ENCODE measurements at places on chromosomes 5 and 9.

DNA sequence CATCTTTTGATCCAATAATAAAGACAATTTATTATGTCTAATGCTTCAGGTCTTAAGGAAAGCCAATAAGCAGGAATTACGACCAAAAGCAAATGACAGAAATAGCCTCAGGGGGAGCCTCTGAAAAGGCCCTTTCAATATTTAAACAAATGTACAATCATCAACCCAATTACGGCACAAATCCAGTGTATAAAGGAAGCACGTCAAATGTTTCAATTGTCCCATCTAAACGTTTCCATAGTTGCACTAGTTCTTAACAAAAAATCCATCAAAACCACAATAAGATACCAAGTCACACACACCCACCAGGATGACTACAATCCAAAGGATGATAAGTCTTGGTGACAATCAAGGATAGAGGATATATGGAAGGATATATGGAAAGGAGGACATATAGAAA is 41.9 kb downstream of the PSMB7 start:
- DNase-seq = no peak

DNA sequence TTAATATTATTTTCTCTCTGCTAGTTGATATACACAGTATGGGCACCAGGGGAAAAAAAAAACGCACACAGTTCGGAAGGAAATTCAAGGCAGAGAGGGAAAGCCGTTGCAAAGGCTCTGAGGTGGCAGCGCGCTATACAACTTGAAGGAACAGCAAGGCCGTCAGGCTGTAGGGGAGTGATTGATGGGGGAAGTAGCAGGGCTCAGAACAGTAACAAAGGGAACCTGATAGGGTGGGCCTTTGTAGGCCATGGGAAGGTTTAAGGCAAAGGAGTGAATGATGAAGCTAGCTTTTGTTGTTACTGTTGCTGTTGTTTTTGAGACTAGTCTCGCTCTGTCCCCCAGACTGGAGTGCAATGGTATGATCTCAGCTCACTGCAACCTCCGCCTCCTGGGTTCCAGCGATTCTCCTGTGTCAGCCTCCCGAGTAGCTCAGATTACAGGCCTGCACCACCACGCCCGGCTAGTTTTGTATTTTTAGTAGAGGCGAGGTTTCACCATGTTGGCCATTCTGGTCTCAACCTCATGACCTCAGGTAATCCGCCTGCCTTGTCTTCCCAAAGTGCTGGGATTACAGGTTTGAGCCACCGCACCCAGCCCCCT is 27.0 kb downstream of the AQP7 start:
- DNase-seq = no peak

DNA sequence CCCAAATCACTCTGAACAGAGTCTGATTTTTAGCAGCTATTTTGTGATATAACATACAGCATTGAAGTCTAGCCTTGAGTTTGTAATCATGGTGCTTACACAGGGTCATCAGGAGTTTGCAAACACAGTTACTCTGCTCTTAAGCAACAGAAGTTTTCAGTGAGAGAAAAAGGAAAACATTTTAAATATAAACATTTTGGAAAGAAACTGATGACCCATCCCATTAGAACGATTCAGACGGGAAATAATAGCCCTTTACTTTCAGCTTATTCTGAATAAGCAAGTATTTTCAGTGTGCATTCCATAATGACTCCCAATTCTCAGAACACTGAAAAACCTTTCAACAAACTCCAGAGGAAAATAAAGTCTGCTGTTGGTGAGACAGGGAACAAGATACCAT is 46.7 kb upstream of the TMC1 start:
- DNase-seq = no peak

- no peak for DNase-seq
Measured at GRCh38 chr5:139904566-139904815, 108.9 kb downstream of the PSD2 start.

GRCh38 chr5:167554564-167555290 is 736.7 kb upstream of the WWC1 start:
- no peak for DNase-seq

DNA sequence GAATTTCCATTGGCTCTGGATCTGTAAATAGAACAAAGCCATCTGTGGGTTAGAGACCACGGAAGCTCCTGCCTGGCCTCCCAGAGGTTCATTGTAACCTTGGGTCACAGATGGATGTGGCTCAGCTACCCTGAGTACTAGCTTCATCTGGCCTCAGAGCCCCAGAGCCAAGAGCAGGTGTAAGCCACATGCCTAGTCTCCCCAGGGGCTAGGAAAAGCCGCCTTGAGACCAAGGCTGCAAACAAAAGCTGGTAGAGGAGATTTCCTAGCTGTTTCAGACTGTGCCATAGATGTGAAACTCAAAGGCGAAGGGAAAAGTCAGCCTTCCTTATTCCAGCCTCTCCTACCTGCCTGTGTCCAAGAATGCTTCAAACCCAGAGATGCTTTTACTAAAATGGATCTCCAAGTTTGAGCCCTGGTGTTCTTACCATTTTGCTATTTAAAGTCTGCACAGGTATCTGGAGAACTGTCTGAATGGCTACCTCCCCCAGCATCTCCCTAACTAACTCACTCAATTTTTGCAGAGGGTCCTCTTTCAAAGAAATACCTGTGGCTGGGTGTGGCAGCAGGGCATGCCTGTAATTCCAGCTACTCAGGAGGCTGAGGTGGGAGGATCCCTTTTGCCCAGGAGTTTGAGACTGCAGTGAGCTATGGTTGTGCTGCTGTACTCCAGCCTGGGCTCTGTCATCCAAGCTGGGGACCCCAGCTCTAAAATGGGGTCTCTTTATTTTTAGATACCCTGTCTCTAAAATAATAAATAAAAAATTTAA is 42.3 kb upstream of the MAP1B start:
- DNase-seq = no peak

- no peak for DNase-seq
Measured at GRCh38 chr9:131190191-131190590, 64.8 kb downstream of the NUP214 start.

DNA sequence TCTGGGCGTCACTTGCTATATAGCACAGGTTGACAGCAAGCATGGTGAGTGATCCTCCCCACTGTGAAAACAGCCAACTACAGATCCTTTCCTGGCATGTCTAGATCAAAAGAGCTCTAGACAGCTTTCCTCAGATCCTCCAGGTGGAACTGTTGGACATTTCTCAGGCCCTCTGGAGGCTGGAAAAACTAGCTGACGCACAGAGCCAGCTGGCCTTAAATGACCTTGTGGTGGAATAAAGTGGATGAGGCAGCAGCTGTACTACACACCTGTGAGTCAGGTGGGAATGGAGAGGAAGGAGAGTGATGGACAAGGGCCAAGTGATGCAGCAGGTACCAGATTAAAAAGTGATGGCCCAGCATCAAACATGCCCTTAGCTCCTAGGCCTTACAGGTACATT is 172.7 kb downstream of the TRIM32 start:
- no peak for DNase-seq

- no peak for DNase-seq
Measured at GRCh38 chr9:69468380-69468779, 143.4 kb downstream of the ENTREP1 start.

- DNase-seq = no peak
Measured at GRCh38 chr5:66896171-66896570, 300.0 kb downstream of the MAST4 start.

DNA sequence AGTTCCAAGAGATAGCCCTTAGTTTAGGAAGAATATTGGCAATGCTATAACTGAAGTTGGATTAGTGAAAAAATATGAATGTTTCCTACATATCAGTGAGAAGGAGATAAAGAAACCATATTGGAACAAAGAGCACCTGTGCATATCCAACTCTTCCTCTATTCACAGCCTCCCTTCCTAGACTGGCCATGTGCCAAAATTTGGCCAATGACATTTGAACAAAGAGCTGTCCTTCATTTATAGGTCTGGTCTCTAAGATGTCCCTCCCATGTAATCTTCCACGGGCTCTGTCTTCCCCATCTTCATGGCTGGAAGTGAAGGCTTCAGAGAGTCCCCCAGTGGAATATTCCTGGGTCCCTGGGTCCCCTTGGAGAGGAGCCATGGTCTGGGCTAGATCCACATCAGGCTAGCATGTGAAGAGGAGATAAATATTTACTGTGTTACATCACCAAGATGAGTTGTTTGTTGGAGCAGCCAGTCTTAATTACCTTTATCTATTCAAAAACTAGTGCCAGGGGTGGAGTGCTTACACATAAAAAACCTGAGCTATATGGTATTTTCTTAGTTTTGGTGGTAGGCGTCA is 190.0 kb upstream of the S1PR3 start:
- no peak for DNase-seq

DNA sequence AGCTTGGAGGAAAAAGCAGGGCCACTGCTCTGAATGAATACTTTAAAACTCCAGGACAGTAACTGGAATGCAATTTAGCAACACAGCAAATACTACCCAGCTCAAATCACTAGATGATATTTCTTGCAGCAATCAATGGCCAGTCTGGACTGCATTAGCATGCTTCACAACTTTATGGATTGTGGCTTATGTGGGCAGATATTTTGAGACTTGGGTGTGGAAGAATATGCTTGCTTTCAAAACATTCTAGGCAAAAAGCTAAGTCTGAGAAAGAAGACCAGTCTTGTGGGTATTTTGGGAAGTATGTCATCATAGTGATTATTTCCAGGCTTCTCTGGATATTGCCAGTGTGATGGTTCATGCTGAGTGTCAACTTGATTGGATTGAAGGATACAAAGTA is 3.1 kb downstream of the RANBP3L start:
- DNase-seq = no peak

- DNase-seq = no peak
Measured at GRCh38 chr5:154189256-154189818, 1.2 kb upstream of the GALNT10 start.

- no peak for DNase-seq
Measured at GRCh38 chr9:16771356-16771755, 99.1 kb downstream of the BNC2 start.

DNA sequence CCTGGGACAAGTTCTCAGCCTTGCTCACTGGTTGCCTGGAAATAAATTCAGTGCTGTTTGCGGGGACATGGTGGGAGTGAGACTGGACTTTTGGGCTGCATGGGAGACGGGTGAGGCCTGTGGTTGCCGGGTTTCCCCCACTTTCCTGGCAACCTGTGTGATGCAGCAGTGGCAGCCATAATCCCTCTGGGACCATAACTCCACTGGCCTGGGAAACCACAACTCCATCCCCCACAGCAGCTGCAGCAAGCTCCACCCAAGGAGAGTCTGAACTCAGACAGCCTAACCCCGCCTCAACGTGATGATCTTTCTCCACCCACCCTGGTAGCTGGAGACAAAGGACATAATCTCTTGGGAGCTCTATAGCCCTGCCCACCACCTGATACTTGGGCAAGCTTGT is 349.9 kb downstream of the PIK3R1 start:
- no peak for DNase-seq

DNA sequence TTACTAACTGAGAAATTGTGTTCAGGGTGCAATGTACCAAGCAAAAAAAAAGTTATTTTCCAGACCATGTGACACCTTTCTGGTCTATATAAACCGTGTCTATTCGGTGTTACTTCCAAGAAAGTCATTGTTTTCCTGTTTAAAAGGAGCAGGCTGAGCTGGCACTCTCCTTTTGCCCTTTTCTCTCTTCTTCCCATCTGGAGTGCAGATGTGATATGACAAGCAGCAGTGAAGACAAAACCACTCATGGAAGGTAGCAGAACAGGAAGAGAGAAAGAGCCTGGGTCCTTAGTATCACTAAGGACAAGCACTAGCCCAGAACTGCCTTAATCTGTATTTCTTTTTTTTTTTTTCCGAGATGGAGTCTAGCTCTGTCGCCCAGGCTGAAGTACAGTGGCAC is 25.6 kb downstream of the LYRM7 start:
- no peak for DNase-seq

GRCh38 chr5:147396070-147396823 is 113.6 kb downstream of the DPYSL3 start:
- no peak for DNase-seq

GRCh38 chr5:119708076-119708790 is 78.9 kb downstream of the FAM170A start:
- DNase-seq = no peak

DNA sequence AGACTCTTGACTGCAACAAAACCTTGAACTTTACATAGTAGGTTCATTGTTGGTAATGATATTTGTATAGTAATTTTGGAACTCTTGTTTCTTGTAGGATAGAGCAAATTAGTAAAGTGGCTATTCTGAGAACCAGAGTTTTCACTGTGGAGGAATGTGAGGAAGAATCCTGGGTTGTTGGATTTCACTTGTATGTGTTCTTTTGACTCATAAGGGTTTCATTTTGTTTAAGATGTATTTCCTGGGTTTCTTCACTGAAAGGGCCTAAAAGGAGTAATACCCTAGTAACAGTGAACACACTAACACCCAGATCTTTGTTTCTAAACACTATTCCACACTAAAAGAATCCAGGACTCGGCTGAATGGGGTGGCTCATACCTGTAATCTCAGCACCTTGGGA is 20.1 kb downstream of the TTC1 start:
- no peak for DNase-seq
